ENCODE measurements at places on chromosomes 3 and 15. TPM values are rescaled to one million over a fixed set of nuclear protein-coding genes. Genes with fewer than 3 reads are reported as not detected.

DNA sequence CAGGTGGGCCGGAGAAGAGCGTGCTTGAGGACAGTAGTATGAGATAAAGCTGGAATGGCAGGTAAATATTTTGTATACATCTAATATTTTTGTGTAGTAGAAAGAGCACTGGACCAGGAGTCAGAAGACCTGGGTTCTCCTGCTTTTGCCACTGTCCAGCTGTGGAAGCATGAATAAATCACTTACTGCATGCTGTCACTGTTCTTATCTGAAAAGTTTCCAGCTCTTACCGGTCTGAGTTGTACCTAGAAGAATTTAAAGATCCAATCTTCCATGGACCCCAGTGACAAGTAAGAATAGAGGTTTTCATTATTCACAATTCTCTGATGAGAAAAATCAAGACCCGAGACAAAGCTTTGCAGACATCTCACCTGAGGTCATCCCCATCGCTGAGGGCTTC is 5.9 kb downstream of the XPC start:
- DNase-seq = no peak

GRCh38 chr3:194194757-194195085 is 58.8 kb downstream of the HES1 start:
- DNase-seq = no peak

- DNase-seq = no peak
These were observed 63.2 kb downstream of the AKAP13 start for GRCh38 chr15:85443593-85444087.

DNA sequence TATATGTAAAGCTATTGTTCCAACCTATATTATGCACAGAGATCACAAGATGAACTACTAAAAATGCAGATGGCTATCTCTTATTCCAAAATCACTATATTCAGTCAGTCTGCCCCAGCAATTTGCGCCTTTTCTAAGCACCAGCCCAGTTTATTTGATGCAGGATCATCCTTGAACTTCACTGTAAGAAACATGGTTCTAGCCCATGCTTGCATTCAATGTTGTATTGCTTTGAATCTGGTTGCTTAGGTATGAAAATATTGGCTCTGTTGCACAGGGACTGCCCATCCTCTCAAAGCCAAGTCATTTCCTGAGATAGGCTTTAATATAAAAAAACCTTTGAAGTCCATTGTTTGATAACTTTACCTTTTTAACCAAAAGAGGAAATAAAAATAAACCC is 170.5 kb upstream of the LRIG1 start:
- DNase-seq = no peak

- DNase-seq = no peak
These were observed 426.1 kb upstream of the THBS1 start for GRCh38 chr15:39154776-39155175.

DNA sequence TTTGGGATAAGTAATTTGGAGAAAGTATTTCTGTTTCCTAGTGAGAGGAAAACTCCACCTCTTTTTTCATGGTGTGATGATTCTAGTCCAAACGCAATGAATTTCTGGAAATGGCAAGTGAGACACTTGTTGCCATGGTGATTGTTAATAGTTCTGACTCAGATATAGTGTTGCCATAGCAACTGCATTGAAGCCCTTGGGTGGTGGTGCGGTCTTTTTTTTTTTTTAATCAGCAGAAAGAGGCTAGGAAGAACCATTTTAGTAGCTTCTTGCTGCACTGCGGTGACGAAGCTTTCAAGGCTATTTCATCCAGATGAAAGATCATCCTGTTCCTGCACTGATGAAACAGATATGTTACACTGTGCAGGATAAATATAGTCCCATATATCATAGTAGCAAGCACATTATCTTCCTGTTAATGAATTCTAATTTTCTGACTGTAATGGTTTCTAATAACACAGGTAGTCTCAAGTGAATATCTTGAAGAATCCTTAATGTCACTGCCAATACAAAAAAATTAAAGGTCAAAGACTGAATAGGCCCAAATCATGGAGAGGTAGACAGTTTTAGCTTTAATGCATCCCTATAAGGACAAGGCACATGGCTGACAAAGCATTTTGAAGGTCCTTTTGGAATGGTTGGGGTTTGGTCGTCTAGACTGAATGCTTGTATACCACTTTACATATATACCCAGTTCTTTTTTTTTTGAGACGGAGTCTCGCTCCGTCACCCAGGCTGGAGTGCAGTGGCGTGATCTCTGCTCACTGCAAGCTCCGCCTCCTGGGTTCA is 125.1 kb upstream of the ZBTB20 start:
- DNase-seq = no peak

DNA sequence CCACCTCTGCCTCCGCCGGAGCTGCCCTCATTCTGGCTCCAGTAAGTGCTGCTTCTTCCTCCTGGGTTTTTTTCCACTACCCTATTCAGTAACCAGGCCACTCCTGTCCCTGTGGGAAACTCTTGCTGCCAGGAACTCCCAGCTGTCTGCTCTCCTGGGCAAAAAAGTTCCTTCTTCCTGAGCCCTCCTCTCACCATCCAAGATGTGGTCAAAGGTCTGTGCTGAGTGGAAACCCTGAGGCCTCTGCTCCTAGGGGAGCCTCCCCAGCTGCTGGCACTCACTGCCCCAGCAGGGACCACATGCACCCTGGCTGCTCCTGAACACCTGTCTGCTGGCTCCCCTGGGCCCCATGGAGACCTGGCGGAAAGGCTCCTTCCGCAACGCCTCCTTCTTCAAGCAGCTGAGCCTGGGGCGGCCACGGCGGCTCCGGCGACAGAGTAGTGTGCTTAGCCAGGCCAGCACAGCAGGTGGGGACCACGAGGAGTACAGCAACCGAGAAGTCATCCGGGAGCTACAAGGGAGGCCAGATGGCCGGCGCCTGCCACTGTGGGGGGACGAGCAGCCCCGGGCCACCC is 454 bp downstream of the C15orf62 start:
- no peak for DNase-seq

DNA sequence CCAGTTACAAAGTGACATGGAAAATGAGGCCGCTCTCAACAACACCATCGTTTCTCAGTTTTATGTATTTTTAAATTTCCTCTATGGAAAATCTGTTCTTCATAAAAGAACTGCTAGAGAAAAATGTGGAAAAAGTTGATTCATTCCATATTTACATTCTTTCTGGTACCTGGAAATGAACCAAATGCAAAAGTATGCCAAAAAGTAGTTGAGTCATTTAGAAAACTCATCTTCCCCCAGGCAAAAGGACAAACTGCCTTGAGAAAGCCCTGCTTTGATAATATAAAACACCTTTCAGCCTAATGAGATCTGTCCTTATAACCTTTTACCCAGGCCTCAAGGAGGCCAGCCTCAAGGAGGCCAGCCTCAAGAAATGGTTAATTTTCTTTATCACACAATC is 283.0 kb upstream of the VEPH1 start:
- DNase-seq = no peak

GRCh38 chr3:192816351-192816750 is 89.0 kb upstream of the FGF12 start:
- DNase-seq = no peak

DNA sequence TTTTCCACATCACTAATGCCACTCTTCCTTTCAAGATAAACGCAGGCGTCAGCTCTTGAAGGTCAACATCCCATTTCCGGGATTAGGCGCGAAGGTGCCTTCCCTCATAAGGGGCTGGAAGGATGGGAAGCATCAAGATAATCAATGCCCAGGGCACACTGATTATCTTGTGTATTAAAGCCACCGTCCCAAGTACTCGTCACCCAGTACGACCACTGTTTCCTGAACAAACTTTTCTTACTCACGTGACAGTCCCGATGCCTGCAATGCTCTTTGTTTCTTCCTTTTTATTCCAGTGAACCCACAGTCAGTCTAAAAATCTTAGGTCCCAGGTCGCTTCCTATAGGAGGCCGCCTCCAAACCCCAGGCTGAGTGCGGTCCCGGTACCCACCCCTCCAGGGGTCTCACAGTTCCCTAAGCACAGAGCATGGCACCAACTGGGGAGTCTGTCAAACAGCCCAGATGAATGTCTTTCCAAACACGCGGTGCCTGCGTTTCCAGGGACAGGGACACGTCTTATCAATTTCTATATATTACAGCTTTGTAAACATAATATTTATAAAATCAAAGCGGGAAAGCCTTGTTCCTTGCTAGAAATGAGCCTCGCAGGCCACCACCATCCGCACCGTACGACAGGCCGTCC is 589 bp downstream of the ANAPC13 start:
- no peak for DNase-seq

- DNase-seq = no peak
These were observed 16.0 kb downstream of the ANKRD63 start for GRCh38 chr15:40266828-40267304.

DNA sequence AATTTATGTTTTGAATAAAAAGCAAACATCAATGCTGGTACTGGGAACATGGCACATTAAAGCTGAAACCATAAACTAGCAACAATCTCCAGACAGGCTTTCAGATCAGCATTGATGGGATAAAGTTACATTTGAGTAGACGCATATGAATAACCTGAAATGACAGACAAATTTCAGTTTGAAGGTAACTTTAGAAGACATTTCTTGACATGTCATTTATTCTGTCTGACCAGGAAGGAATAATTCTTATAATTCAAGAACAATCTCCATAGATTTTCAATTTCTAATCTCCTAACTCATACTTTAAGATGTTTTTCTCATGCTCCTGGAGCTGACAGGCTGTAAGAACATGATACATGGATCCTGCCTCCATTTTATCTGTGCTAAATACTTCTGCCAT is 69.8 kb downstream of the PLCH1 start:
- DNase-seq = no peak

GRCh38 chr3:35200056-35200455 is 439.3 kb upstream of the ARPP21 start:
- no peak for DNase-seq

DNA sequence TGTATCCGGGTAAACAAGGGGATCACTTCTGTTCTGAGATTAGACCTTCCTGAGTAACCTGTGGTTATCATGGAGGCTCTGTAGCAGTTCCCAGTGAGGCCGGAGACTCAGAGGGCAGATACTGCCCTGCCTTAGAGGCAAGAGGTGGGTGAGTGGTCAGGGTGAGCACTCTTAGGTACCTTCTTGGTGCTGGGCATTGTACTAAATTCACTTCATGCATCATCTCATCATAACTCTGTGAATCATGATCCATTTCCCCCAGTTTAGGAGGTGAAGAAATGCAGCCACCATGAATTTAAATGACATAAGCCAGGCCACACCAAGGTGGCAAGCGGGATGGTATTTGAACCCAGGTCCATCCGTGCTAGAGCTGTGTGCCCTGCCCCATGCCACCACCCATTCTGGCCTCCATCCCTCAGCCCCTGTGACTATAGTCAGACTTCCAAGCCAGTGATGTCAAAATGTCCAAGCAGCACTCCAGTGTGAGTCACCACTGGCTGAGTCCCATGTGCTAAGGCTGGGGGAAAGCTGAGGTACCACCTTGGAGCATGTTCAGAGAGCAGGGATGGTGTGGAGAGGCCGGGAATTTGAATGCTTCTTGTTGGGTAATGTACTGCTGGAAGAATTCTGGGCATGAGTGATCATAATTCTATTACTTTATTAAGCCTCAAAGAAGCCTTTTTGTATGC is 88.8 kb downstream of the EPHB1 start:
- DNase-seq = no peak

The FES gene
- 19.3 TPM for total RNA-seq

The OR5K2 gene
- not detected for total RNA-seq

The PROS1 gene
- total RNA-seq = 23.1 TPM
